ENCODE measurements at places on chromosomes 6 and 20. TPM values are rescaled to one million over a fixed set of nuclear protein-coding genes. Genes with fewer than 3 reads are reported as not detected.

STMND1 gene
- total RNA-seq = not detected

LAMA4 gene
- total RNA-seq = 0.50 TPM

TFAP2D gene
- total RNA-seq = not detected

TBXT gene
- not detected for total RNA-seq

GRCh38 chr20:49344975-49345374, 67.1 kb upstream of the ZNFX1 start:
- H3K36me3 ChIP-seq = no peaks in the 10 kb centered on the region
- no peaks in the 10 kb centered on the region for H3K4me1 ChIP-seq
- H3K27ac ChIP-seq = no peak overlapping the region

DNA sequence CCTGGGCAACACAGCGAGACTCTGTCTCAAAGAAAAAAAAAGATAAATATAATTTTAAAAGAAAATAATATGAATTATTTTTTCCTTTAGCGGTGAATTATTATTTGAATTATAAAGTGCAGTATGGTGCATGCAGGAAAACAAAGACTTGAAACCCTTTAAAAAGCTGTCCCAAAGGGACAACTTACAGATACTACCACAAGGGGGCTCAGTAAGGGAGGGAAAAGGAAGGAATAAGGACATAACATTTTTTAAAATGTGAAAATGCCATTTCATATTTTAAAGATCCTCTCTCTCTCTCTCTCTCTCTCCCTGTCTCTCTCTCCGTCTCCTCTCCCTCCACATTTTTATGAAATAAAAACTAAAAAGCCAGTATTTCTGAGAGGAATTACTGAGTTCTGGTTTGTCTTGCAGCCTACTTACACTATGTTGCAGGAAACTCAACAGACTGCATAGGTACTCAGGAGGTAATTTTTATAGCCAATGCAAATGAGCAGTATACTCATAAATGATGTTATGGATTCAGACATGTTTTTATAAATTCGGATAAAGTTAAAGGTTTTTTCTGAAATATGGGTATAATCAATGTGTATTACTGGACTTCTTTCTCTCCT, 455.0 kb upstream of the GJE1 start:
- no peaks in the 10 kb centered on the region for H3K36me3 ChIP-seq
- H3K27ac ChIP-seq = no peak overlapping the region
- no peak overlapping the region for H3K4me3 ChIP-seq
- no peaks in the 10 kb centered on the region for H3K27me3 ChIP-seq

GRCh38 chr6:34476447-34476846, 10.6 kb downstream of the PACSIN1 start:
- H3K27ac ChIP-seq = no peak overlapping the region
- H3K4me3 ChIP-seq = no peak overlapping the region
- no peaks in the 10 kb centered on the region for H3K4me1 ChIP-seq
- no peaks in the 10 kb centered on the region for H3K36me3 ChIP-seq

DNA sequence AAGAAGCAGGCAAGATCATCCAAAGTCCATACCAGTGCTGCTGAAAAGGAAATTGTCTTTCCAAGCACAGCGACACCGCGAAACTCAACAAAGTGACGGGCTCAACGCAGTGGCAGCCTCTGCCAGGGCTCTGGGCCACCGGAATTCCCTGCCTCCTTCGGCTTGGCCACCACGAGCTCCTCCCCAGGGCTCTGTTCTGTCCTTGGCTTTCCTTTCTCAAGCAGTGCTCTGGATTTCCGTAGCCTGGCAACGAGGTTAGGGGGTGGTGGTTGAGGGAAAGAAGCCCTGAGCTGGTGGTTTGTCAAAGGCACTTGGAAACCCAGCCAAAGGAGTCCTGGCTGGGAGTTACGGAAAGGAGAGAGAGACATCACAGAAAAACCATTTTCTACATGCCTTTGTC, 31.2 kb downstream of the PRR18 start:
- H3K4me1 ChIP-seq = peaks cover 8% of the 10 kb centered on the region
- H3K27me3 ChIP-seq = peaks cover 14% of the 10 kb centered on the region
- H3K4me3 ChIP-seq = no peak overlapping the region
- no peak overlapping the region for H3K27ac ChIP-seq
- DNase-seq = peak; percentile 44

DNA sequence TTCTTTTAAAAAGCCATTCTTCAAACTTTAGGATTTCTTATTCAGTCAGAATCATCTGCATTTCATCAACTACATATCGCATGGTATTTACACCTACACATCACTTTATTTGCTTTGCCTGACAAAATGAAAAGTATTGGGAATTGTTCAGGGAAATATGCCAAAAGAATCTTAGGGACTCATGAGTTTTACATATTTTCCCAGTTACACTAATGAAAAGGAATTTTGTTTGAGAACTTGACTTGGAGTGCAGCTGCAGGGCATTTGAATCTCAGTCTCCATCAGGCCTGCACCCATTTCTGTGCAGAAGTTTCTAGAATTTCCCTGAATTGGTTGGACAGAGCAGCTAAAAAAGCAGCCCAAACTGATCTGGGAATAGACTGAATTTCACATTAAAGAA, 65.3 kb downstream of the MTHFD1L start:
- no peaks in the 10 kb centered on the region for H3K4me1 ChIP-seq
- no peak for DNase-seq
- no peak overlapping the region for H3K4me3 ChIP-seq
- no peaks in the 10 kb centered on the region for H3K36me3 ChIP-seq
- no peak overlapping the region for H3K27ac ChIP-seq
- no peaks in the 10 kb centered on the region for H3K27me3 ChIP-seq

DNA sequence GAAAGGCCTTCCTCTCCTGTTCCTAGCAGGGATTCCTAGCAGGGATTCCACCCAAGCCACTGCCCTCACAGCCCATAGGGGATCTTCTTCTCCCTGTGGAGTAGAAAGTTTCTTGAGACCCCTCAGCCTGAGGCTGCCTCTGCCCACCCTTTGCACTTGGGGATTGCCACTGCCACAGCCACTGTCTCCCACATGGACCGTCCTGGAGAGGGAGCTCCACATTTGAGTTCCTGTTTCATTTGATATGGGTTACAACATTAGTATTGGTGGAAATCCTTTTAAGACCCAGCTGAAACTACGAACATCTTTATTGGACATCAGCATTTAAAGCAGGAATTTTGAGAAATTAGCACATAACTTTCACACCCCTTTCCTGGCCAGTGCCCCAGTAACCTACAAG, 25.6 kb downstream of the HLA-G start:
- H3K27me3 ChIP-seq = peaks cover 29% of the 10 kb centered on the region
- H3K36me3 ChIP-seq = no peaks in the 10 kb centered on the region
- no peak overlapping the region for H3K4me3 ChIP-seq
- no peaks in the 10 kb centered on the region for H3K4me1 ChIP-seq
- H3K27ac ChIP-seq = no peak overlapping the region
- no peak for DNase-seq

- no peaks in the 10 kb centered on the region for H3K36me3 ChIP-seq
- DNase-seq = no peak
- no peak overlapping the region for H3K27ac ChIP-seq
- H3K4me1 ChIP-seq = peaks cover 18% of the 10 kb centered on the region
Measured at GRCh38 chr20:63169681-63170080, 46.2 kb downstream of the YTHDF1 start.

GRCh38 chr6:11755725-11756124, 22.9 kb downstream of the ADTRP start:
- no peaks in the 10 kb centered on the region for H3K27me3 ChIP-seq
- no peak for DNase-seq
- H3K36me3 ChIP-seq = no peaks in the 10 kb centered on the region
- no peak overlapping the region for H3K27ac ChIP-seq

DNA sequence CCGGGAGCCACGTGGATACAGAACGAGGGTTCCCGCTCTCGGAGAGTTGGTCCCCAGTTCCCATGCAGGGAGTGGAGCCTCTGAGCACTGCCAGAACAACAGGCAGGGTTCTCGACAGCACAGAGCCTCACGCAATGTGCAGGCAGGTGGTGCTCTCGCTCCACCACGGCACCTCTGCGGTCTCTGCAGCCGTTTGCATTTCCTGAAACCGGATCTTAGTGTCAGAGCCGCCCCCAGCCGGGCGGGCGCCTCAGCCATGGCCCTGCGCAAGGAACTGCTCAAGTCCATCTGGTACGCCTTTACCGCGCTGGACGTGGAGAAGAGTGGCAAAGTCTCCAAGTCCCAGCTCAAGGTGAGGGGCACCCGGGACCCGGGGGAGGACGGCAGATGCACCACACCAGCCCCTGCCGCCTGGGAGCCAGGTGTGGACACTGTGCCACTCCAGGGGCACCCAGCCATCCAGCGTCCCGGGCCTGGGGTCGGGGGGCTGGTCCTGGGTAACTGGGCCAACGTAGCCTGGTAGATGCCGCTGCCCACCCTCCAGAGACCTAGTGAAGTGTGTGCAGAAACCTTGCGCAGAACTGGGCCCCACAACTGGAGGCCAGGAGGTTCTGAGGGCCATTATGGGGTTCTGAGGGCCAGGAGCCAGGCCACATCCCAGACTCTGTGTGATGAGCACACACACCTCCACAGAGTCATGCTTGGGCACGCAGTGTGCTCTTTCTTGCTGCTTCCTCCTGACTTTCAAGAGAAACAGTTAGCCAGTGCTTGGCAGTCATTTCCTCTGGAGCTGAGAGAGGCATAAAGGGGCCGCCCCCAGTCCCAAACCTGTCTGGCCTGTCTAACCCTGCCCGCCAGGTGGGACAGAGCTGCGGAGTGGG, at the start of gene DEF6:
Gene DEF6, plus strand, starts transcription at position 218 of the 881 bp plus-strand sequence. Its CDS starts 39 bp downstream, at position 257.
- H3K4me1 ChIP-seq = no peaks in the 10 kb centered on the region
- DNase-seq = peak; percentile 90
- H3K4me3 ChIP-seq = no peak within 1 kb of the TSS
- no peaks in the 10 kb centered on the region for H3K27me3 ChIP-seq

- H3K4me3 ChIP-seq = no peak overlapping the region
- no peaks in the 10 kb centered on the region for H3K36me3 ChIP-seq
- no peak overlapping the region for H3K27ac ChIP-seq
- peaks cover 11% of the 10 kb centered on the region for H3K27me3 ChIP-seq
Measured at GRCh38 chr20:36865076-36865860, 10.7 kb upstream of the TLDC2 start.

DNA sequence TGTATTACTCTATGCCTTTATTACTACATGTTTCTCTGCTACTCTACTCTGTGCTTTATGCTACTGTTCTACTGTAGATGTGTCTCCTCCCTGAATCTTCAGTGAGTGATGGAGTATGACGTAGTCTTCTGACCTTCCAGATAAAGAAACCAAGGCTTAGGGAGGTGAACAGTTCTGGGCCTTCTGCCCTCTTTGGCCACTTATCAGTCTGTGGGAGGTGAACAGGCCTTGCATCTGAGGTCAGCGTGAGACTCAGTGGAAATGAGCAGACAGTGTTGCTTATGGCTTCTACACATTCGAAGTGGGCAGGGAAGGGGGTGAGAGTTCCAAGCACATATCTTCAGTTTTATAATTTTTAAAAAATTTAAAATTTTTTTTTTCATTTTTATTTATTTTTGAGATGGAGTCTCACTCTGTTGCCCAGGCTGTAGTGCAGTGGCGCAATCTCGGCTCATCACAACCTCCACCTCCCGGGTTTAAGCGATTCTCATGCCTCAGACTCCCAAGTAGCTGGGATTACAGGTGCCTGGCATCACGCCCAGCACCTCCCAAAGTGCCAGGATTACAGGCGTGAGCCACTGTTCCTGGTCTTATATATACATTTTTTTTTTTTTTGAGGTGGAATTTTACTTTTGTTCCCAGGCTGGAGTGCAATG, 24.2 kb downstream of the MYBL2 start:
- no peak overlapping the region for H3K27ac ChIP-seq
- H3K27me3 ChIP-seq = no peaks in the 10 kb centered on the region
- no peak overlapping the region for H3K4me3 ChIP-seq
- H3K36me3 ChIP-seq = no peaks in the 10 kb centered on the region
- no peak for DNase-seq
- H3K4me1 ChIP-seq = no peaks in the 10 kb centered on the region

DNA sequence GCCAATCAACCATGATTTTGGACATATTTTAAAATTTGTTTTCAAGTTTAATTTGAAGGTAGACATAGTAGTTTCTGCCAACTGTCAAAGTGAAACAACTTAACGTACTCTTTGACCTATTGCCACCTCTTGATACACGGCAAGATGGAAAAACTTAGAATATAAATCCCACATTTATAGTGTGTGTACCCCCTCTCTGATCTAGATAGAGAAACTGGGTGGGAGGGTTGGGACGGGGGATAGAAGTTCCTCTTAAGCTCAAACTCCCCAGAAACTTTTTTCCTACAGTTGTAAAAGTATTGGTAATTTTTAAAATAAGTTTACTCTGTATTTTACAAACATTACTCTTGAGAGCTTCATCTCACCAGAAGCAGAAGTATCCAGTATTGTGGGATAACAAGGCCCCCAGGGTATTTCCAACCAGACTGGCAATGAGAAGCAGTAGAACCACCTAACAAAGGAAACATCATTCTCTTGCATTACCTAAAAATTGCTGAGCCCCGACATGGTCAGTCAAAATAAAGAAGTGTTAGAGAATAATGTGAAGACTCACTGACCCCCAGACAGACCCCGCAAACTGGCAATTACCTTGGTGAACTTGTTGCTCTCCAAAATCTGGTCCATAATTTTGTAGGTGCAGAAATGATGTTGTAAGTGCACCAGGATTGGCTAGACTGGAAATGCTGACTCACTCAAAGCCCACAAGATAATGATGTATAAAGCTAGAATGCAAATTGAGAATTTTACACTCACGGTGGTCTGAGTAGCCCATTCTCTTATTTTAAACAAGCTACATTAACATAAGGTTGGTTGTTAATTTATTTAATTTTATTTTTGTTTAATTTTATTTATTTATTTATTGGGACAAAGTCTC, 74.7 kb upstream of the TNFAIP3 start:
- H3K27me3 ChIP-seq = no peaks in the 10 kb centered on the region
- no peak for DNase-seq
- no peak overlapping the region for H3K4me3 ChIP-seq
- H3K4me1 ChIP-seq = peaks cover 11% of the 10 kb centered on the region
- no peaks in the 10 kb centered on the region for H3K36me3 ChIP-seq
- no peak overlapping the region for H3K27ac ChIP-seq

- peaks cover 2% of the 10 kb centered on the region for H3K27me3 ChIP-seq
- no peak for DNase-seq
- peaks cover 14% of the 10 kb centered on the region for H3K4me1 ChIP-seq
- no peak overlapping the region for H3K27ac ChIP-seq
- H3K36me3 ChIP-seq = no peaks in the 10 kb centered on the region
Measured at GRCh38 chr20:59808729-59809381, 124.6 kb downstream of the SYCP2 start.

GRCh38 chr20:10662661-10663458, 10.9 kb downstream of the JAG1 start:
- no peak overlapping the region for H3K27ac ChIP-seq
- no peak for DNase-seq
- H3K27me3 ChIP-seq = no peaks in the 10 kb centered on the region
- H3K36me3 ChIP-seq = peaks cover 11% of the 10 kb centered on the region
- no peak overlapping the region for H3K4me3 ChIP-seq

GRCh38 chr20:53693262-53693871, 99.7 kb upstream of the ZNF217 start:
- DNase-seq = no peak
- H3K4me3 ChIP-seq = no peak overlapping the region
- H3K4me1 ChIP-seq = no peaks in the 10 kb centered on the region
- H3K27ac ChIP-seq = no peak overlapping the region
- no peaks in the 10 kb centered on the region for H3K36me3 ChIP-seq
- no peaks in the 10 kb centered on the region for H3K27me3 ChIP-seq
